Stimulated activated CD4-positive, alpha-beta T cell treated with anti-CD3 and anti-CD28 coated beads, Interleukin-15, amount 100 ng/mL, for 48 hours (primary cell): ENCODE measurements at places on chromosomes 6 and 20.

DNA sequence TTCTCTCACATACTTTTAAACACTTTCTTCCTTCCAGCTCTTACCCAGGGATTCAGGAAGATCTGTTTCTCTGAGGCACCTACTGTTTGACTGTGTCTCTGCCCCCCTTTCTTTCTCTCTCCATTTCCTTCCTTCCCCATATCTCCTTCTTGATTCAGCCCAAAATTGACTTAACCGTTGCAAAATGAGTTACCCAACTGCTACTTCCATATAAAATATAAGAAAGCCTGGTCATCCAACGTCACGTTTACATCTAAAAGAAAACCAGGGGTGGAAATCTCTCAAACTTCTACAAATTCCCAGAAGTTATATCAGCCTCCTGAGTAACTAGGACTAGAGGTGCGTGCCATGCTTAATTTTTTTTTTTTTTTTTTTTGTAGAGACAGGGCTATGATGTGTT is 95.2 kb upstream of the INSM1 start:
- DNase-seq, result no peak

GRCh38 chr20:38221119-38221589 is 39.4 kb downstream of the KIAA1755 start:
- DNase-seq, result peak; percentile 63

DNA sequence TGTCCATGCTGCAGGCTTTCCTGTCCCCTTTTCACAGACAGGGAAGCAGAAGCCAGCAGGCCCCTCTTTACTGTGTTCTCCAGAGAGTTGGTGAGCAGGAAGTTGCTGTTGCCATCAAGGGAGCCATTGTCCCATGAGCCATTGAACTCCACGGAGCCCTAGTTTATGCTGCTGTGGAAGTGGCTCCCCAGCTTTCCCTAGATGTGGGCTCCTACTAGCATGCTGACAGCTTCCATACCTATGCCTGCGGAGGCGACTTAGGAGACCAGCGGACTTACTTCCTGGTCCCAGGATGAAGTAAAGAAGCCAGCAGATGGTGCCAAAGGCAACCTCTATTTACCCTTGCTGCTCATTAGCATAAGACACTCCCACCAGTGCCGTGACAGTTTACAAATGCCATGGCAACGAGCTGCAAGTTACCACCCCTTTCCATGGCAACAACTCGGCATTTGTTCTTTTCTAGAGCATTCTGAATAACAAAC is 30.8 kb upstream of the FKBP1A start:
- no peak for DNase-seq

- DNase-seq, result peak; percentile 65
Measured at GRCh38 chr6:73309785-73310502, 44.1 kb downstream of the DPPA5 start.

- no peak for DNase-seq
Measured at GRCh38 chr6:72464791-72465691, 156.8 kb upstream of the KCNQ5 start.

- DNase-seq, result no peak
Measured at GRCh38 chr20:5480824-5481600, 164.3 kb upstream of the PROKR2 start.

- DNase-seq, result no peak
Measured at GRCh38 chr20:45810191-45810970, 2.1 kb upstream of the UBE2C start.

DNA sequence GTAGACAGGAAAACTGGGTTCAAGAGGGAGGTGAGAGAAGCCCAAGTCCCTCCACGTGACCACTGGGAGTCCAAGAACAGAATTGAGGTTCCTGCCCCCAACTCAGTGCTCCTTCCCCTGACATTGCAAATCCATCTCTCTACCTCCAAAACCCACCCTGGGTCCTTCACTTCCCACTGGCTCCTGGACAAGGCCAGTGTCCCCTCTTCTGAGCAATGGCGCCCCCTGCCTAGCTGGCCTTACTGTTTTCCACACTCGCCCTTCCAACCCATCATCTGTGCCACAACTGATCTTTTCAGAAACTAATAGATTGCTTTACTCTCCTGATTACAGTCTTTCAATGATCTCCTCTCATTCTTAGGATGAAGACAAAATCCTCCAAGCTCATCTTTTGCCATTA is 200.3 kb downstream of the ANKRD60 start:
- no peak for DNase-seq

DNA sequence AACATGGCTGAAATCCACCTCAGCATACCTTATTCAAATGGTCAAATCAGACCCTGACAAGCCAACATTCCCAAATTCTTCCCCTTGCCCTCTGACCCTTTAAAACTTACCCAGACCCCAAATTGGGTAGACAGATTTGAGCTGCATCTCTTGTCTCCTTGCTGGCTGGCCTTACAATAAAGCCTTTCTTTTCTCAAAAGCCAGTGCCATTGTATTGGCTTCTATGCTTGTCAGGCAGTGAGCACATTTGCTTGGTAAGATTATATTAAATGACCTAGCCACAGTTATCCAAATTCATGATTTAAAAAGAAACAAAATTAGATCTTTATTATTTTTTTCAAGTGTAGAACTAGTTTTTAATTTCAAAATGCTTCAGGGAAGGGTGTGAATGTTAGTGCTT is 67.8 kb upstream of the FAM83B start:
- DNase-seq, result no peak

DNA sequence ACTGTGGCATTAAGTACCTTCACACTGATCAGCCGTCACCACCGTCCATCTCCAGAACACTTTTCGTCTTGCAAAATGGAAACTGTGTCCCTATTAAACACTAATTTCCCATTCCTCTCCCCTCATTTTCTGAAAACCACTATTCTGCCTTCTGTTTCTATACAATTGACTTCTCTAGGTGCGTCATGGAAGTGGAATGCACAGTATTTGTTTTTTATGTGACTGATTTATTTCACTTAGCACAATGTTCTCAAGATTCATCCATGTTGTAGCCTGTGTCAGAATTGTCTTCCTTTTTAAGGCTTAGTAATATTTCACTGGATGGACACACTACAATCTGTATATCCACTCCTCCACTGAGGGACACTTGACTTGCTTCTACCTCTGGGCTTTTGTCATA is 53.8 kb upstream of the PDE10A start:
- DNase-seq, result no peak

GRCh38 chr6:16700202-16700915 is 60.9 kb downstream of the ATXN1 start:
- DNase-seq, result no peak
